ENCODE measurements at places on chromosomes 3 and 15.

DNA sequence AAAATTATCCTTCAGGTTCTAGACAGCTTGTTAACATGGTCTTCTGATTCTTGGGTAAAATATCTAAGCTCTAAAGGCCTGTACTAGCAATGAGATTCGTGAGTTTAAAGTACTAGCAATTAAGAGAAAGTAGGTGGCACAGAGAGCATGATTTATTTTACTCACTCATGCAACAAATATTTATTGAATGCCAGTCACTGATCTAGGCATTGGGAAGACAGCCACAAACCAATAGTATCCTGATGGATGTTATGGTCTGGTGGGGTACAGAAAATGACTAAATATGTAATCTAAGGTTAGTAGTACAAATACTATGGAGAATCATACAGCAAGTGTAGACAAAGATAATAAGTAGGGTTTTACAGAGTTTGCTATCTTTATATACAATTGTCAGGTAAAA, 751.3 kb downstream of the ZNF385D start:
- no peak for DNase-seq

- DNase-seq: peak; percentile 47
These were observed 1.2 kb downstream of the RGMA start for GRCh38 chr15:93087825-93088199.

GRCh38 chr3:14200841-14201240, 22.2 kb downstream of the LSM3 start:
- no peak for DNase-seq

DNA sequence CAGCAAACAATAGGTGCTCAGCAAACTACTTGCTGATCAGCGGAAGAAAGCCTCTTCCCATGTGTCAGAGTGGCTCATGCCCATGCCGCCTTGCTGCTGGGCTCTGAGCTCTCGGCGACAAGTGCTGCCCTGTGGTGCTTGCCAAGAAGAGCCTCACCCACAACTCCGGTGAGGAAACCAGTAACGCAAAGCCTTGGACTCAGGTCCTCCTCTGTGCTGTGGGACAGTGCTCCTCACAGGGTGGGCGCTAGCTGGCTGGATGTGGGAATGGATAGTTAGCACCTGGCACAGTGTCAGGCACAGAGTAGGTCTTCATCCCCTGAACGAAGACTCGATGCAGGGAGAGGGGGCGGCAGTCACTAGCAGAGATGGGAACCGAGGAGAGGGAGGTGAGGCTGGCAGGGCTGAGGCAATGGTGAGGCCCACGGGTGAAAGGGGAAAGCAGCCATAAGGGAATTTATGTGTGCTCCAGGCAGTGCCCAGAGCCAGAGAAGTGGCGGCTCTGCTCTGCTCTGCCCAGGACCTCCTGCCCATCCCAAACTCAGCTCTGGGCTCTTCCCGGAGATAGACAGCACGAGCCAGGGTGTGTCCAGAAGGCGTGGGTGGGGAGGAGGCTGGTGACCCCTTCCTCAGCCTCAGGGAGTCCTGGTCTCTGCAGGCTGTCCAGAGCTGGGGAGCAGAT, 55.7 kb downstream of the IQSEC1 start:
- no peak for DNase-seq

DNA sequence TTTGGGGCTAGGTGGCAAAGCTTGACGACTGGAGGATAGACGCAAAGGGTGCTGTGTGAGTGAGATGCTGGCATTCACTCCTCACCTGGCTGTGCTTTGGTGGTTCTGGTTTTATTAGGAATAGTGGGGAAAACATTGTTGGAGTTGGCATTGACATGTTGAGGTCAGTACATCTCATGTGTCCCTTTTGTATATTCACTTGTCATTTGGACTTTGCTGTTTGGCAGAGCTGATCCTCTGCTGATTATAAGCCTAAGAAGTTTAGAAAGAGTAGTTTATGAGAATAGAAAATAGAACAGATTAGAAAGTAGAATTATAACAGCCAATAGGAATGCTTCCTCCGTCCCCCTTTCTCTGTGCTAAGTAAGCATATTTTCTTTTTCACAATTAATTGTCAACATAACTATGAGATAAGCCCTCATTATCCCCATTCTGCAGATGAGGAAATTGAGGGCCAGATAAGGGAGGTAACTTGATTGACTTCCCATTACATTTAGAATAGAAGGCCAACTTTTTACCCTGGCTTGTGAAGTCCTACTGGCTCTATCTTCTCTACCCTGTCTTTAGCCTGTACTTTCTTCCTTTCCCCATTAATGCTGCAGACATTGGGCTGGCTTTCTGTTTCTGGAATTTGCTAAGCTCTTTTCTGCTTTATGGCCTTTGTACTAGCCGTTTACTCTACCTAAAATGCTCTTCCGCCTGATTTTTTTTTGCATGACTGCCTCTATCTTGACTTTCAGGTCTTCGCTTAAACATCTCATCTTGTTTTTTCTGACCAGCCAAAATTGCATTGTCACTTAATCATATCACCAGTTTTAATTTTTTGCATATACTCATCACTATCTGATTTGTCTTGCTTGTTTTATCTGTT, 12.8 kb downstream of the ITPR1 start:
- DNase-seq: no peak

DNA sequence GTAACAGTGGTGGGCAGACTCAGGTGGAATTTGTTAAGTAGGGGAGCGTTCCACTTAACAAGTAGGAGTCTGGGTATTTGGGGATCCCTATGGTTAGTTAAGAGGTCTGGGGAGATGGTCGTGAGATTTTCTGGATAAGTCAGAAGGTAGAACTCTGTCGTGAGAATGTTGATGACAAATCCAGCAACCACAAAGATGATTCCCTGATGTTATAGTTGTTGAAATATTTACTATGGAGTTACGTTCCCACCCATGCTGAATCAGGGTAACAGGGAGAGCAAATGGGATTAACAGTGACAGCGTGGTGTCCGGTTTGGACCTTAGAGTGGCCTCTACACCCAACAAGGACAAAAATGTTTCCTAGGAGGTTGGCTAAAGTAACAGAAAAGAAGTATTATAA, 110.8 kb downstream of the MFSD1 start:
- no peak for DNase-seq

- DNase-seq: no peak
These were observed 101.9 kb downstream of the SEMA6D start for GRCh38 chr15:47819158-47819557.

- DNase-seq: no peak
These were observed 71.5 kb downstream of the FOXP1 start for GRCh38 chr3:71512000-71512399.

DNA sequence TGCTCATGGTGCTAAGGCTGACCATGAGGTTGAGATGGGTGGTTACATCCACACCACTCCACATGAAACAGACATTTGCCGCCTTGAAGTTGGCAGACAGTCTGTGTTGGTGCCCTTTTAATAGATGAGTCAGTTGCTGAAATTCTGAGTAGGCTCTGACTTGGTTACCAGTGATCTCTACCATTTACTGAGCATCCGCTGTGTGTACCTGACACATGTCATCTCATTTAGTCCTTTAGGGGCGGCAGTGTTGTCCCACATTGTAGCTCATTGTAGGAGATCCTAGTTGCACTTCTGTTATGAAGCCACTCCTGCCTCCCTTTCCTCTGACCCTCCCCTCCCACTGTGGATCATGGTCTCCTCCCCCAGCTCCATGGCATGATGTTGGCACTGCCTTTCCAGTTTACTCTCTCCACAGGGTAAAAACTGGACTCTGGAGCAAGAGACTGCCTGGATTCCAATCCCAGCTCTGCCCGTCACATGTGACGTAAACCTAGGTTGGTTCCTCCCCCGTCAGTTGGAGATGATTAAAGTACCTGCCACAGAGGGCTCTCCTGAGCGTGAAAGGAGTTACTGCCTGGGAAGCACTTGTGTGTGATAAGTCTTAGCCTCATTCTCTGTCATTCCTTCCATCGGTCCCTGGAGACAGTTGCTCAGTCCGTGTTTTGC, 21.6 kb downstream of the SLCO3A1 start:
- no peak for DNase-seq

GRCh38 chr3:14466179-14466903, 63.9 kb downstream of the SLC6A6 start:
- DNase-seq: no peak

DNA sequence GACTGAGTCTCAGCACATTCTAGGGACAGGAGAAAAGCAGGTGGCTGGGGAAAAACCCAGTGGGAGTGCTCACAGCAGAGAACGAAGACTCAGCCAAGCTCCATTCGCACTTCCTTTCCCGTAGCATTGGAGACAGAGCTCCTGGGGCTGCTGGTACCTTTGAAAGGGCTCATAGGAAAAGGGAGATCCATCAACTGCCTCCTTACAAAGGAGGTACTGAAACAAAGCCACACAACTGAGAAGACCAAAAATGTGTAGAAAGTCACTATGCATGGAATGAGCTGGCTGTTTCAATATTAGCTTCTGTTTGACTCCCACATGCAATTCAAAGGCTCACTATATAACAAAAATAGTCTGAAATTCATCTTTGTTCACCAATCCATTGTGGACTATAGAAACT, 16.9 kb downstream of the STIMATE start:
- DNase-seq: no peak
